NCI-H1048 (cell line): ENCODE measurements at places on chromosomes 7 and 10.

DNA sequence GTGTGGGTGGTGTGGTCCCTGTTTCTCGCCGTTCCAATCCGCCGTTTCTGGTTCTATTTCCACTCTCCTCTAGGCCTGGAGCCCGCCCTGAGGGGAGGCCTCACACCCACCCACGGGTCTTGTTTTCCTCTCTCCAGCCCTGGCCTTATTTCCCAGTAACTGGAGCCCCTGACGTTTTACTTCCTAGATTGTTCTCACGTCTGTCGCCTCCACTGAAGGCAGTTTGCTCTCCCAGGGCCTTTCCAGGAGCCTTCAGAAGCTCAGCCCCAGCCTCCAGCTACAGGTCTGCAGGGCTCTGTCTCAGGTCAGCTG lies 30.6 kb downstream of the CFAP46 start:
- no peak for DNase-seq

- no peak for DNase-seq
These were observed 35.6 kb downstream of the ACTA2 start for GRCh38 chr10:88916986-88917385.

DNA sequence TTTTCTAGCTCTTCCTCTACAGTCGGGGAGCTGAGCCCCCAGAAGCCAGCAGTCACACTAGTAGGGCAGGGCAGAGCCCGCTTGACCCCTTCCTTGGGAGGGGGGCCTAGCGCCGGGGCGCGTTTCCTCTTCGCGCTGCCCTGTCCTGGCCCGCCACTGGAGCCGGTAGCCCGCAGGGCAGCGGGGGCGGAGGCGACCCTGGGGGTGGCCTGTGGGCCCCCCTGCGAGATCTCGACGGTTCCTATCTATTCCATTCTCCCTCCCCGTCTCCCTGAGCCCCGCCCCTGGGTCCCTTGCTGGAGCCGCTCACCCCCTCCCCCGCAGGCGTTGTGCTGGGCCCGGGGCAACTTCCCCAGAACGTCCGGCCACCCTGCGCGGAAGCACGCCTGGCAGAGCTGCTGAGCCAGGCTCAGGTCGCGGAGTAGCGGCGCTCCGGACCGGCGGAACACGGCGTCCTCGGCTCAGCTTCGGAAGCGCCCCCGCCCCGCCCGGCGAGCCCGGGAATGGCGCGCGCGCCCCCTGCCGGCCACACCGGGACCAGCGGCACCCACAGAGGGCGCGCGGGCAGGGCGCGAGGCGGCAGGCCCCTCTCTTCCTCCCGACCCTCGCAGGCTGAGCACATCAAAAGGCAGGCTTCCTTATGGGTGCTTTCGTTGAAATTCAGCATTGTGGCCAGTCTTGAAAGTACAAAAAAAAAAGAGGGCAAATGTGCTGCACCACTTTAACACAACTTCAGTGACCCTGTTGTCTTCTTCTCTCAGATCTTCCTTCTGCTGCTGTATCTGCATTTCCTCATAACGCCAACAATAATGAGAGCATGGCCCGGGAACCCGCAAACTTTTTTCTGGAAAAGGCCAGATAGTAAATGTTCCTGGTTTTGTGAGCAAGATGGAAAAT lies 327.6 kb downstream of the TNS3 start:
- DNase-seq, result peak; percentile 22

DNA sequence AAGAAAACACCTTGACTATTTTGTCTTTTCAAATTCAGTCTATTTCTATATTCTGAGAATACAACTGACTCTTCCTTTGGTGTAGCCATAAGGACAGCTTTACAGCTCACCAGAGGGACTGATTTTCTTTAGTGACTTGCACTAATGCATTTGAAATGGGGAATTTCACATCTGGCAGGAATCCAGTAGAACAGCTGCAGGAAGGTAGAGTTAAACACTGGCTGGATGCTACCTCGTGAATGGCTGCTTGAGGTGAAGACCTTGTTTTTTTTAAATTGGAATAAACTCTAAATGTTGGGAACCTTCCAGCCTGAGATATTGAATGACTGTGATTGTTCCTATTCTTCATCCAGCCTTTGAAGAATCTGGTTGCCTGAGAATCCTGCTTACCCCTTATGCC lies 139.5 kb upstream of the STK17A start:
- no peak for DNase-seq

DNA sequence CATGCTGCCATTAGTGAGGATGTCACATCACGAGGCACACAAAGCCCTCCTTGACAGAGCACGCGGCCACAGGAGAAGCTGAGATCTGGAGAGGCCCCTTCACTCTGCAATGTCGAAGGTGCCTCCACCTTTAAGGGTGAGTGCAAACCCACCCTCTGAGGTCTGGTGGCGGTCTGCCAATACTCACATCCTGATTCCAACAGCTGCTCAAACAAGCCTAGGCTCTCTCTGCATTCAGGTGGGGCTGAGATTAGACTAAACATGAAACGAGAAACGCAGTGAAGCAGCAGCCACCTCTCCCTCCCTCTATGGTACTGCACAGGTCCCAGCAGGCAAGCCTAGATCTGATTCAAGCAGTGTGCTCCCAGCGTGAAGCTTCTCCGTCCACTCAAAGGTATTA lies 151.8 kb downstream of the TCERG1L start:
- DNase-seq, result no peak

GRCh38 chr7:14834456-14834855 lies 68.1 kb downstream of the DGKB start:
- no peak for DNase-seq

DNA sequence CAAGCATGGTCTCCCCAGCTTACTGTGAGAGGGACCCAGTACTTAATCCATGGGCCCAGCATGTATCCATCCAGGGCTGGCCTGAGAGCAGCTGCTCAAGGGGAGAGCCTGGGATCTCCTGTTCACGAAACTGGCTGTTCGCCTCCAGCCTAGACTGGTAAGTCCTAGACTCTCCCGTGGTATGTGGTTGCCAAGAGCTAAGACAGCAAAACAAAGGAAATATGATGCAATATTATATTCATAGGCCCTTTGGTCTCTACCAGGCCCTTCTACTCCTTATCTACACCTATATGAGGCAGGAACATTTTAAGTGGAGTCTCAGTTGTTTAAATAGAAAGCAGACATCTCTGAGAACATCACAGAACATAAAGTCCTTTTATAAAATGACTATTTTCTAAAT lies 28.9 kb upstream of the STK17A start:
- no peak for DNase-seq

- no peak for DNase-seq
These were observed 159.4 kb upstream of the NAMPT start for GRCh38 chr7:106444068-106444655.

GRCh38 chr10:101782811-101783735 lies at the start of gene NPM3:
NPM3 (minus strand) TSS chr10:101783446; CDS start chr10:101783390, 56 bp downstream.
- peak; percentile 44 for DNase-seq

DNA sequence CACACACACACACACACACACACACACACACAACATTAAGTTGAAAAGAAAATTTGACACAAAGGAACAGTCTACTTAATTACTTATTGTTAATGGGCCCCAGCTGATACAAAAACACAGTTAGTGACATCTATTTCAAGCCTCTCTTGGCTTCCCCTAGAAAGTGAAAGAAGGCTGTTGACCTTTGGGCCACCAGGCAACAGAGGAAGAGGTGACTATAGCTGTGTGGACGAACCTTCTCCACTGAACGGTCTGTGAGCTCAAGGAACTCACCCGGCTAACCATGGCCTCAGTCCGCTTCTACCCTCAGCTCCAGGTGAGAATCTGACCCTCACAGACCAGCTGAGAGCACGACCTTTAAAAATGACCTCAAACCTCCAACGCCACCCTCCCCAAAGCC lies 32.9 kb upstream of the CALN1 start:
- DNase-seq, result no peak

DNA sequence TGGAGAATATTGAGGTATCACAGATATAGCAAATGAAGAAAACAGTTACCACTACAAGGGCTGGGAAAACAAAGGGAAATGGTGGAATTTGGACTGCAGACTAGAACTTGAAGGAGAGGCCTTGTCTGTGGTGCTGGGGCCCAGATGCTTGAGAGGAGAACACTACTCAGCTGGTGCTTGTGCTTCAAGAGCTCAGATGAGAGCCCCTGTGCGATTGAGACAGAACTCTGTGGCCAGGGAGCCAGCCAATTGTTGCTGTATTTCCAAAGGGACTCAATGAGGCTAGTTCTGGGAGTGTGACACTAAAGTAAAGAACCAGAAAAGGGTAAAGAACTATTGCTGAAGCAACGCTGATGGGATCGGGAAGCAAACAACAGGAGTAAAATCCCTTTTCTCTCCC lies 406.5 kb upstream of the SEMA3D start:
- no peak for DNase-seq

DNA sequence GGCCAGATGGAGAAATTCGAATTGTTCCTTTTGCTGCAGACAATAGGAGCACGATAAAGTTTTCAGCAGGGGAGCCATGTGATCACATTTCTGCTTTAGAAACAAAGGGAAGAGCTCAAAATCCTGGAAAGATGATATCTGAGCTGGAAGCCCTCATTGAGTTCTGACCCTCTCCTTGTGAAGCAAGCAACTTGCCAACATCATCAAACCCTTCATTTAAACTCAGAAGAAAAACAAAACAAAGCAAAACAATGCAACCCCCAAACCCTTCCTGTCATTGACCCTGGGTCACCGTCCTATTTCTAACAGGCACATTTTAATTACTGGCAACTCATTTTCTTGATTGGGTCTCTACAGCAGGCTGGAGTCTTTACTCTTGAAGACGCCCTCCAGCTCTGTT lies 198.3 kb upstream of the ZNF32 start:
- no peak for DNase-seq

DNA sequence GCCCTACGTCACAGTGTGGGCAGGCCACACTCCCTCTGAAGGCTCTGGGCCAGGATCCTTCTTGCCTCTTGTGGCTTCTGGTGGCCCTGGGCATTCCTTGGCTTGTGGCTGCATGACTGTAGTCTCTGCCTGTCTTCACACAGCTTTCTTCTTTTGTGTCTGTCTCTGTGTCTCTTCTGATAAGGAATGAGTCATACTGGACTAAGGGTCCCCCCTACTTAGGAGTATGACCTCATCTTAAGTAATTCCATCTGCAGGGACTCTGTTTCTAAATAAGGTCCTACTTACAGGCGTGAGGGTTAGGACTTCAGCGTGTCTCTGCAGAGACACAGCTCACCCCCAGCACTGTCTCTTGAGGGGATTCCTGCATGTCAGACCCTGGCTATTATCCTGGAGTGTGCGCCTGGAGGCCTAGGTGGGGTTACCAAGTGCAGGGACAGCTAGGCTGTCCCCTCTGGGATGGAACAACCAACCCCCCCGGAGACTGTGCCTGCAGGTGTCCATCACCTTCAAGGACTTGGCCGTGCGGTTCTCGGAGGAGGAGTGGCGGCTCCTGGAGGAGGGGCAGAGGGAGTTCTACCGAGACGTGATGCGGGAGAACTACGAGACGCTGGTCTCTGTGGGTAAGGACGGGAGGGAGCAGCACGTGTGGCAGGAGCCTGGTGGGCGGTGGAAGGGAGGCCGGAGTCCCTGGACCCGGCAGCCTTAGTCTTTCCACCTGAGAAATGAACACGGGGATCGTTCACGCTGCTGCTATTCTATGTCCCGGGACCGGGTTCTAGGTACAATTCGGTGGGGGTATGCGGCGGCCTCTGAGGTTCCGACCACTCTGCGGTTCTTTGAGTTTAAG lies 54.1 kb downstream of the ZNF467 start:
- no peak for DNase-seq

GRCh38 chr7:134351424-134351823 lies 34.7 kb upstream of the SLC35B4 start:
- DNase-seq, result no peak

DNA sequence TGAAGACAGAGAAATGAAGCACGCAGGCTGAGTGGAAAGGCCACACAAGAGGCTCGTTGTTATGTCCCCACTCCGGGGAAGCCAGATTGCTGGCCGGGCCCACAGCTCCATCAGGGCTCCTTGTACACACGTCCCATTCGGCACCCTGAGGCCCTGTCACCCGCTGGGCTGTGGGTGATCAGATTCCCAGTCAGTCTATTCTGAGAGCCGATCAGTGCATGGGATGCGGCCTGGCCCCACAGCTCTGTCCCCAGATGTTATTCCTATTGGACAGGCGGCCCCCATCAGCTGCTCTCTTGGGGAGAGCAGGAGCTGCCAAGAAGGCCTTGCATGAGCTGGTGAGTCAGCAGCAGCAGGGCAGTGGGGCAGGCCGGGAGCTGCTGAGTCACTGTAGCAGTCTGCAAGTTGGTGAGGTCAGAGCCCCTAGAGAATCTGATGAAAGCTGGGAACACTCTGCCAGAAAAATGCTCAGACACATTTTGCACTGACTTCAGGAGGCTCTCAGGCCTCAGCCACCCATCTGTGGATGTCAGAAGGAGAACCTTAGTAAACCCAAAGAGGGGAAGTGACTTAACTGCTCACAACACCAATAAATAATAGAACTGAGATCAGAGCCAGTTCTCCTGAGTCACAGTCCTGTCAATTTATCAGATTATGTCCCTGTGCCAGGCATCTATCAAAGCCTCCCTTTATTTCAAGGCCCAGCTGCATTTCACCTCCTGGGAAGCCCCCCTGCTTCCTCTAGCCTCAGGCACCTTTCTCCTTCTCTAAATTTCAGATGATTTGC lies 9.4 kb upstream of the PSAP start:
- no peak for DNase-seq

DNA sequence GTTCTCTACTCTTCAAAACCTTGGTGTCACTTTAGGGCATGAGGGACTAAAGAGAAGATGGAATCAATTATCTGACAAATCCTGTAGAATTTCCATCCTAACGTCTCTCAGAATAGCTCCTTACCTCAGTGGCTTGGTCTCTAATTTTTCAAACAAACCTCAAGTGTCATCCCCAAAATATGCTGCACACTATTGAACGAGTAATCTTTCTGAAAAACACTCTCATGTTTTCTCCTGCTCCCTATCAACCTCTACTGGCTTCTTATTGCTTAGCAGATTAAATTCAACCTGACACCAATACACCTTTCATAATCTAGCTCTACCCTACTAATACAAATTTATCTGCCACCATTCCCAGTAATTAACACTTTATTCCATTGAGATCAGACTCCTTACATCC lies 8.5 kb downstream of the CNOT4 start:
- no peak for DNase-seq

GRCh38 chr7:118502235-118502634 lies 277.7 kb downstream of the ANKRD7 start:
- DNase-seq, result no peak

DNA sequence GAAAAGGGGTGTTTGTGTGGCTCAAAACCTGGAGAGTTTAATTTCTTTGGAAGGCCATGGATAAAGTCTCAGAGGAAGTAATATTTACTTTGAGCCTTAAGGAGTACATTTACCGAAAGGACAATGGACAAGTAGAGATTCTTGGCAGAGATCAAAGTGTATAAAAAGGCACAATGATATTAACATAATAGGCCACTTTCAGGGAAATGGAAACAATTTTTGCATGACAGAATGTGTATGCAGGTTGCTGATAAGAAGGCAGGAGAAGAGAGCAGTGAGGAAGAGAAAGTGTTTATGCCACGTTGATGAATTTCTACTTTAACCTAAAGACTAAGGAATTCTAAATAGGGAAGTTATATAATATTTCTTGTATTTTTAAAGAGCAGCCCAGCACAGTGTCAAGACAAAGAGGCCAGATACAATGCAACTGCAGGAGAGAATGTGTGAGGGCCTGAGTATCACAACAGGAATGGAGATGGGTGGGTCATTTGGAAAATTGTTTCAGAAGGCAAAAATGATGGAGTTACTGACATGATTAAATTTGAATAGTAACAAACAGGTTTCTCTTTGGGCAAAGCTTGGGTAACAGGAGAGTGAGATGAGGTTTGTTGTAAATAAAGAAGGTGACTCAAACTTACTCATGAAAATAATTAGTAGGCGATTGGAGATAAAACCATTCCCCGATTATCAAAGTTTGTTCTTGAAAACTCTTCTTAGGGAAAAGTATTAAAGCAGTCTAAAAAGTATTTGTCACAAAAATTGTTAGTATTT lies 84.1 kb downstream of the THSD7A start:
- no peak for DNase-seq
